ENCODE measurements at places on chromosomes 6 and 20.

GRCh38 chr20:47573559-47573958, 71.9 kb downstream of the NCOA3 start:
- no peak for DNase-seq

DNA sequence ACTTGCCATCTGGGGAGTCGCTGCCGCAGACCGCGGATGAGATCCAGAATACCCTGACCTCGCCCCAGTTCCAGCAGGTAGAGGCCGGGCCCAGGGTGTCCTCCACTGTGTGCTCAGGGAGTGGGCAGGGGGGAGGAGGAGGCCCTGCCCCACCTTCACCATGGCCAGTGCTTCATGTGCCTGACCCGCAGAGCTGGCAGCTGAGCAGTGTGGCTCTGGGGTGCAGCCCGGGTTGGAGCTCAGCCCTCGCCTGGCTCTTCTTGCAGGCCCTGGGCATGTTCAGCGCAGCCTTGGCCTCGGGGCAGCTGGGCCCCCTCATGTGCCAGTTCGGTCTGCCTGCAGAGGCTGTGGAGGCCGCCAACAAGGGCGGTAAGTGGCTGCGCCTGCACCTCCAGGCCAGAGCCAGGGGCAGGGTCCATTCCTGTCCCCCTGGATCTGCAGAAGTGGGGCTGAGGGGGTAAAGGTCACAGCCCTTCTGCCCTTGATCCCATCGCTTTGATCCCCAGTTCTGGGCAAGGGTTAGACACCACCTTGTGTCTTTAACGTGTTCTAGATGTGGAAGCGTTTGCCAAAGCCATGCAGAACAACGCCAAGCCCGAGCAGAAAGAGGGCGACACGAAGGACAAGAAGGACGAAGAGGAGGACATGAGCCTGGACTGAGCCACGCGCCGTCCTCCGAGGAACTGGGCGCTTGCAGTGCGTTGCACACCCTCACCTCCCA, 5.5 kb downstream of the ADRM1 start:
- DNase-seq: no peak

- DNase-seq: no peak
Measured at GRCh38 chr20:44079291-44079690, 107.7 kb downstream of the JPH2 start.

DNA sequence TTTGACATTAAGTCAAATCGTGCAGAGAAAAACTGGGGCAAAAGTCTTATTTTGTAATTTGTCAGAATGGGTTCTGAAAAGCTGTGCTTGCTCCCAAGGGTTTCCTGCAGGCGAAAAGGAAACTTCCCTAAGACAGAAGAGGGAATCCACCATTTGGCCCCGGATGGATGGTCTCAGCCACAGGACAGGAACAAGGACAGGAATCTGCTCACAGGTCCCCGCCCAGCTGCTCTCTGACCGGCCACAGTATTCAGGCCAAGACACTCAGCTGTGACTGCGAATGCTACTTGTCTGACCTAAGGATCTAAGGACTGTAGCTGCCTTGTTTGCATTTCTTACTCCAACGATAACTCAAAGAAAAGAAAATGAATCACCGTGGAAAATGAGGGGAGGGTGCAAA, 197.0 kb downstream of the BMP7 start:
- no peak for DNase-seq

DNA sequence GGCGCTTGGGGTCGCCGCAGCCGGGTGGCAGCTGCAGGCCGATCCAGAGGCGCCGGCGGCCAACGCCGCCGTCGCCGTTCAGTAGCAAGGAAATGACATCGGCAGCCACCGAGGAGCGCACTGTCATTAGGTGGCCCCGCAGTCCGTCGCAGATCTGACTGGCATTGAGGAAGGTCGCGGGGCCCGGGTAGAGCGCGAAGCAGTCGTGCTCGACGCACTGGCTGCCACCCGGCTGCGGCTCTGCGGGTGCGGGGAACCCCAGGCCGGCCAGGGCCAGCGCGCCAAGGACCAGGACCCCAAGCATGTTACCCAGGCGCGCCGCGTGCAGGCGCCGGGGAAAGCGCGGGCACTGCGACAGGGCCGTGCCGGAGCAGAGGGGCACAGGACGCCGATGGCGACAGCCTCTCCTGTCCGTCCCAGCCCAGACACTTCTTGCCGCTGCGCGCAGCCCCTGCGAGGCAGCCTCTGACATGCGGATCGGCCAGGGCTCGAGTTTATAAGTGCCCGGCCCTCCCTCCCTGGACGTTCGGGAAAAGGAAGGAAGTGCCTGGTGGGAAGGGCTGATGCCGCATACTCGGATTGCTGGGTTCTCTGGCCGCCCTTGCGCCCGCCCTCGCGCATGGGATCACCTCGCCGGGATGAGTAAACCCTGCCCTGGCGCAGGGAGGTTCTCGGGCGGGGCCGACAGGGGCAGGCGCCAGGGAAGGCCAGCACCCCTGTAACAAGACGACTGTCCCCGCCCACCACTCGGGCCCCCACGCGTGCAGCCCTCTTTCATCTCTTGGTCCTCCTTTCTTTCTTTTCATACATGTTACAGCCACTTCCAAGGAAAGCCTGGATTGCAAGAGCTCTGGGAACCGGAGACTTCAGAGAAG, at the start of gene THBD:
Gene THBD (minus strand): TSS at position 472 of the 875 bp plus-strand sequence. CDS start 168 bp downstream, at position 304.
- DNase-seq: peak; percentile 68

GRCh38 chr6:117138920-117139319, 126.4 kb upstream of the VGLL2 start:
- no peak for DNase-seq
